ENCODE measurements at places on chromosomes 11 and 22.

DNA sequence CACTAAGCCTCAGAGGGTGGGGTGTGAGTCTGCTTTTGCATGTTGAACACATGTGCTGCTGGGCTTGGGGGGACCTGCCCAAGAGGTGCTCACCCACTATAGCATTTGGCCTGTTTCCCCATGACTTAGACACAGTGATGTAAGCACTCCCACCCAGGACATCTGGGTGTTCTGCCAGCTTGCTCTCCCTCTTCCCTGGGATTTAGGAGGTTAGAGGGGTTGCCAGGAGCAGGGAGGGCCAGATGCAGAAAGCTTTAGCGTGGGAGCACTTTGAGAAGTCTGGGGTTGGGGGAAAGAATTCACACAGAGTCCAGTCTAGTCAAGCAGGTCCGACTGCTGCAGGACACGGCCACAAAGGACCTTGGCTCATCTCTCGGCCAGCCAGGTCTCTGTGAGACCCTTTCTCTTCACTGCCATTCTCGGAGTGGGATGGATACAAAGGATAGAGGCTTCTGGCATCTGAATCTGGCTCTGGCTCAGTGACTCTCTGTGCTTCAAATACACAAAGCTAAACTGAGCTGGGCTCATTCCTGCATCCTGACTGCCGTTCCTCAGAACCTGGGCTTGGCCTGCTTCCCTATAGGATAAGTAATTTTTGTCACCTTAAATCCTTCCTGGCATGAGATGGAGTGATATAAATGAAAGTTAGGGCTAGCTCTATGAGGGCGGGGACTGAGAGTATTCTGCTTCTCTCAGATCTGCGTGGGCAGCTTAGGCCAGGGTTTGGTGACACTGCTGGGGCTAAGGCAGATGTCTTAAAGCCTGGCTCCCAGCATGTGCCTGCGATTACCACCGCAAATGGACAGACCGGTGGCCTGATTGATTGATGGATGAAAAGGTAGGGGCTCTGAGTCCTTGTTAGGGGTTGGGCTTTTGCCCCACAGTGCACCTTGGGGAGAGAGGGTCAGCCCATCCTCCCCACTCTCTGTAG is 14.5 kb downstream of the USP2 start:
- no peak for DNase-seq

- DNase-seq, result no peak
These were observed 46.6 kb downstream of the CWC15 start for GRCh38 chr11:94926698-94927237.

DNA sequence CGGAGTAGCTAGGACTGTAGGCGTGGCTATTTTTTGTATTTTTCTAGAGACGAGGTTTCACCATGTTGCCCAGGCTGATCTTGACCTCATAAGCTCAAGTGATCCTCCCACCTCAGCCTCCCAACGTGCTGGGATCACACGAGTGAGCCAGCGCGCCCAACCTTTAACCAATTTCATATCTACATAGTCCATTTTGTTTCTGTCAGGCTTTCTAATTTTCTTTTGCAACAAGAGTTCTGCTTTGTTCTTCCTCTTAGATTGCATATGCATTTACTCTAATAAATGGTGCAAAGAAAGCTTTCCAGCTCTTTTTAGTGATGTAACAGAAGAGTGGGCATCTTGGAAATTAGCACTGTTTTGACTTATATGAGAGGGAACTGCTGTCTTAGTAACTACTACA is 13.3 kb downstream of the RTN3 start:
- DNase-seq, result no peak

GRCh38 chr11:74249496-74249895 is 61.9 kb downstream of the P4HA3 start:
- DNase-seq, result no peak

DNA sequence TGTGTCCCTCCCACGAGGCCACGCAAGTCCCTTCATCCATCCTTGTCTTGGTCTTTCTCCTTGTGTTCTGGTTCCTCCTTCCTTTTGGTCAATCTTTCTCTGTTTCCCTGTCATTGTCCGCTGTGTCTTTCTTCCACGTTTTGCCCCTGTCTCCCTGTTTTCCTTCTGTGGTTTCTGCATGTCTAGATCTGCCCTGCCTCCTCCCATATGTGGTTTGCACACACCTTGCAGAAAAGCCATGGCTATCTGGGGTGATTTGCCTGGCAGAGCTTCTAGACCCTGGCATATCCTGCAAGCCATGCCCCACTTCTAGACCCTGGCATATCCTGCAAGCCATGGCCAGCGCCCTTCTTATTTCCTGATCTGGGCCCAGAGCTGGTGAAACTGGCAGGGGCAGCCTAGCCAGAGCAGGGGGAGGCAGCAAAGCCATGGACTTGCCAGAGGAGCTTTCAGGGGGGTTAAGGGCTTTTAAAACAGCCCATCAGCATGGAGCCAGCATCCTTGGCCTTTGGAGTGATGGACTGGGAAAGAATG is 131.6 kb upstream of the NECTIN1 start:
- DNase-seq, result no peak

GRCh38 chr11:58734681-58735490 is 3.1 kb upstream of the GLYAT start:
- no peak for DNase-seq

DNA sequence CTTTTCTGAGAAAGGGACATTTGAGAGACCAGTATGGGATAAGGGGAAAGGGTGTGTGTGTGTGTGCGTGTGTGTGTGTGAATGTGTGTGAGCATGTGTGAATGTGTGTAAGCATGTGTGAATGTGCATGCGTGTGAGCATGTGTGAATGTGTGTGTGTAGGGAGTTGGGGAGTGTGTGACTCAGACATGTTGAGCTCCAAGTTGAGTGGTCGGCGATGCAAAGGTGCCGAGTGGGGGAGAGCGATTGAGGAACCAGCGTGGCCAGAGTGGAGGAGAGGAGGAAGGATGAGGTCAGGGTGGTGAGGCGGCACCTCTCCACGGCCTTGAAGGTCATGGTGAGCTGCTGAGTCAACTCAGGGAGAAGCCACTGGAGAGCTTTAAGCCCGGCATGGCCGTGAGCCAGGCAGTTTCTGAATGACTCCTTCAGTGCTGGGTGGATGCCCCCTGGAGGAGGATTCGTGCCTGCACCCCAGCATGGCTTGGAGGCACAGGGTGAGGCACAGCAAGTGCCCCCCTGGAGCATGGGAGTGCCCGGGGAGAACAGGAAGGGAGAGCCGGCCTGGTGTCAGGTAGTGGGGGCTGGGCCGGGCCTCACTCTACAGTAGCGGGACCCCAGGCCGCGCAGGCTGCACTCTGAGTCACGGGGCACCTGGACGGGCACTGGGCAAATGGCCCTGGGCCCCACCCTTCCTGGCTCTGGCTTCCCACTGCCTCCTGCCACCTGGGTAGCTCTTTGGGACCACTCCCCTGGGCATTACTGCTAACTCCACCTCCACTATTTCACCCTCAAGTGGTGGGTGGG is 8.2 kb upstream of the CCDC88B start:
- DNase-seq, result peak; percentile 76

DNA sequence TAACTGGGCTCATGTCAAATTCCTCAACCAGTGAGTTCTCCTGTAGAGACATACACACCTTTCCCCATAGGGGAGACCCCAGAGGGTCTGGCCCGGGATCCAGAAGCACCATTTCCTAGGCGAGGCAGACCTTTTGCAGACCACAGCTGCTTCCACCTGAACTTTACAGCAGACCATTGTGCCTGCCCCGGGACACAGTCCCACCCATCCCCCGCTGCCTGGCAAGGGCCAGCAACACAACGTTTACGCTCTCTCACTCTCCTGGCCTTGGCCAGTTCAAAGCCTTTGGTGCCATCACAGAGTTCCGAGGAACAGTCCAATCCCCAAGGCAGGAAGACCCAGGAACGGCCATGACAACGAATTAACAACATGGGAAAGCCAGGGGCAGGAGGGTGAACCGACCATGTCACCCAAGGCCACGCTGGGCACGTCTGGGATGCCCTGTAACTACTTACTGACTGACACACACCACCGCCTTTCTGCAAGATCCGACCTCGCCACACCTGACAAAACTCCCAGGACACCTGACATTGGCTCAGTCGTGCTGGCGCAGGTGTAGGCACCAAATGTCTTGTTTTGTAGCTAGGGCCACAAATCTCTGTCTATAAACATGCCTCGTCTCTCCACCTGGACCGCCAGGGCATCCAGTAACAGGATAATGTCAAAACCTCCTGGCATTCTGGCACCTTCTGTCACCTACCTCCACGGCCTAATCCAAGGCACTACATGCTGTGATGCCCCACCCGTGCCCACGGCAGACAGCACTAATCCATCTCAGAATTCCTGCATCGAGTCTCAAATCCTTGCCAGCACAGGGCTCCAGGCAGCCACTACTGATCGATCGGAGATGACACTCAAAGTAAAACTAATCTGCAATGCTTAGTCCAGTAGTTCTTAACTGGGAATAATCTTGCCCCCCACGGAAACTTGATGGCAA is 51.3 kb downstream of the MYH9 start:
- DNase-seq, result no peak

DNA sequence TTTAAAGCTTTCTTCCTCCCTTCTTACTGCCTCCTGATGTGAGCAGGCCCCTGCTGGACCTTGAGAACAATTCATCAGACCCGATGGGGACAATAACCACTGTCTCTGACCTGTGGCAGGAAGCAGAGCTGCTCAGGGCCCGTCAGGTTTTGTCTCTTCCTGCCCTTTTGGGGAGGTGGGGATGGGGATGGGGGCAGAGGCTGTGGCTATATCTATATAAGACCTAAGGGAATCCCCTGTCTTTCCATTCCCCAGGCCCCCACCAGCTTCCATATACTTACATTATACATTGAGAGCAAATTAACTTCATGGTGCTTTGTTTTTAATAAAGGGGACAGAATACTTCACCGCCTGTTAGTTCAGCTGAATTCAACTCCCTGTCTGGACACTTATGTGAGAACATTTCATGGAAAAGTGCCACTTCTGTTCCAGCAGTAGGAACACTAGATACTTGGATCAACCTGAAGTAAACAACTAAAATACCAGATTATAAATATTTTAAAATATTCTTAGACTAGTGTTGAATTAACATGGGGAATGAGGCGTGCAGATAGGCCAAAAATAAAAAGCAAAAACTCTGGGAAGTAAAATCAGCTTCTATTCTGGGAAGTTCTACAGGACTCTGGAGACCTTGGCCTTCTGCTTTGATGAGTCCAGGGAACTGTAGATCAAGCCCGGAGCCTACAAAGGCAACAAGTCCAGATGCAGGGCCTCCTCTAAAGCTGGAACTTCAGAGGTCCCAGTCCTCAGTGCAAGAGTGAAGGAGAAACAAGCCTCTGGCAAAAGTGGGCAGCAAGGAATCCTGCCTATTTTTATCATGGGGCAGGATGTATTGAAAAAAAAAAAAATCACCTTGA is 11.1 kb downstream of the ZP1 start:
- DNase-seq, result no peak

GRCh38 chr11:64545619-64546018 is 45.4 kb upstream of the SLC22A12 start:
- no peak for DNase-seq

DNA sequence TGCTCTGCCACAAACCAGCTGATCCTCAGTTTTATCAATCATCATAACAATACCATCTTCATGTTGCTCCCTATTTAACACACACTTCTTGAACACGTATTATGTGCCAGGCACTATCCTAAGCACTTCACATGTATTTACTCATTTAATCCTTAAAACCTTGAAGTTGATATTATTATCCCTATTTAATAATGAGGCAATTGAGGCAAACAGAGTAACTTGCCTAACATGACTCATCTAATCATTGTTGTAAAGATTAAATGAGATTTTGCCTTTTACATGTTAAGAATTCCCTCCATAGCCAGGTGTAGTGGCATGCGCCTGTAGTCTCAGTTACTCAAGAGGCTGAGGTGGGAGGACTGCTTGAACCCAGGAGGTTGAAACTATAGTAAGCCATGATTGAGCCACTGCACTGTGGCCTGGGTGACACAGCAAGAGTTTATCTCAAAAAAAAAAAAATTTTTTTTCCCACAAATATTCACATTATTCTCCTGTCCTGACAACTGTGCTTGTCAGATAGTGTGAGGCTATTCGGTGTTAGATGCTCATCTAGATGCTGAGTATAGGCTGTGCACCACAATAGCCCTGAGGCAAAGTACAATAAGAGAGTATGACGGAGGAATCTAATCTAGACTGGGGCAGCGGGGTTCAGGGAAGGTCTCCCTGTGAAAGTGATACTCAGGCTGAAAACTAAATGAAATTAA is 13.4 kb downstream of the CKAP5 start:
- DNase-seq, result no peak

DNA sequence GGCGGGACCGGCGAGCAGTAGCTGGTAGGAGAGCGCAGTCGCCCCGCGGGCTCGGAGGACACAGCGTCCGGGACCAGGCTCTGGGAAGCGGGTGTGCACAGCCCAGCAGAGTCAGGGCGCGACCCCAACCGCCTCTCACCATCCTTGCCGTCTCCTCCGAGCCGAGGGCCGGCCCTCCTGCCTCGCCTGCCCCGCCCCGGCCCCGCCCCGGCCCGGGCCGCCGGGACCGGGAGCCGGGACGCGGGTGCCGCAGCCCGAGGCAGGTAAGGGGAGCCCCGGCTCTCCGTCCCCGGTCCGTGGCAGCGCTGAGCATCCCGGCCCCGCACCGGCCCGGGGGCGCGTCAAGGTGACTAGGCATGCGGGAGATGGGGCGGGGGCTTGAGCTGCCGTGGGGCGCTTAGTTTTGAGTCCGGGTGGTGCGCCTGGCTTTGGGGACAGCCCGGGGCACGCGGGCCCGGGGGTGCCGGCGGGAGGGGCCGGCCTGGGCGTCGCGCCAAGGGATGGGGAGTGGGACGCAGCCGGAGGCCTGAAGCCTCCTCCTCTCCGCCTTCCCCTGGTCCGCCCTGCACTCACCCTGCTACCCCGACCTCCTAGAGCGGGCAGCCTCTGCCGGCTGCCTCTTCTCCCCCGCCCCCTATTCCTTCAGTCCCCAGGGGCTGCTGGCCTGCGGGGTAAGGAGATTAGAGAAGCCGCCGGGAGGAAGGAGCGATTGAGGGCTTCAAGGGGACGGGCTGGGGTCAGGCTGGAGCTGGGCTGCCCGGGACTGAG is at the start of gene ABCG4:
Gene ABCG4 (plus strand): TSS at position 35 of the 768 bp plus-strand sequence. CDS start 914 bp downstream, outside the sequence.
- DNase-seq, result peak; percentile 19

- no peak for DNase-seq
These were observed 141.2 kb upstream of the NTM start for GRCh38 chr11:131229221-131229620.

DNA sequence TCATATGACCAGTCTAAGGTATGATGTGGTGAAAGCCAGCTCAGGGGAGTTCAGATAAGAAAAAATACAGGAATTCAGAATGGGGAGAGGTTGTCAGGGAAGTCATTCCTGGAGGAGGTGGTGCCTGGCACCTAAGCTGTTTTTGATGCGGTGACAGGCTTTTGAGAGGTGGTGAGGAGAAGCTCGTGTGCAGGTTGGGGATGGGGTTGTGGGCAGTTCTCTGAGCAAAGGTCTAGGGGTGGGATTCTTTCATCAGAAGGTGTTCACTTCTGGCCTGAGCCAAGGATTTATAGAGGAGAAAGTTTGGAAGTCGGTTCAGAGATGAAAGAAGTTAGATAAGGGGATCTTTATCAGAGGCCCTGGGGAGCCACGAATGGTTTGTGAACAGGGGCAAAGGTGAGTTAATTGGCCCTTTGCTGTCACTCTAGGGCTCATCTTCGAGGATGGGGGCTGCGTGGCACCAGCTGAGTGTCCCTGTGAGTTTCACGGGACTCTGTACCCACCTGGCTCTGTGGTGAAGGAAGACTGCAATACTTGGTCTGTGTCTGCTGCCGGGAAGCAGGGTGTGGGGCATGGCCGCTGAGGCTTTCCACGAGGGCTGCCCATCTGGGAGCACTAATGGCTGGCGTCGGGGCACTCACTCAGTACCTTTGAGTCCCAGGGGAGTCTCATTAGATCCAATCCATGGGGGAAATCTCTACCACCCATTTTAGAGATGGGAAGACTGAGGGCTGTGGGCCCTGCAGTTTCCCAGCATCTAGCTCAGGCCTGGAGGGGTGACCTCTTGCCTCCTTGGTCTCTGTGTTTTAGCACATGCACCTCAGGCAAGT is 13.4 kb downstream of the OTOG start:
- no peak for DNase-seq

GRCh38 chr11:102112509-102112821 is 2.2 kb downstream of the YAP1 start:
- DNase-seq, result no peak
